ENCODE measurements at places on chromosomes 13 and 19.

- no peak for DNase-seq
Measured at GRCh38 chr13:43054803-43055802, 31.7 kb downstream of the DNAJC15 start.

- no peak for DNase-seq
Measured at GRCh38 chr13:73403355-73404120, 344.7 kb downstream of the KLF5 start.

DNA sequence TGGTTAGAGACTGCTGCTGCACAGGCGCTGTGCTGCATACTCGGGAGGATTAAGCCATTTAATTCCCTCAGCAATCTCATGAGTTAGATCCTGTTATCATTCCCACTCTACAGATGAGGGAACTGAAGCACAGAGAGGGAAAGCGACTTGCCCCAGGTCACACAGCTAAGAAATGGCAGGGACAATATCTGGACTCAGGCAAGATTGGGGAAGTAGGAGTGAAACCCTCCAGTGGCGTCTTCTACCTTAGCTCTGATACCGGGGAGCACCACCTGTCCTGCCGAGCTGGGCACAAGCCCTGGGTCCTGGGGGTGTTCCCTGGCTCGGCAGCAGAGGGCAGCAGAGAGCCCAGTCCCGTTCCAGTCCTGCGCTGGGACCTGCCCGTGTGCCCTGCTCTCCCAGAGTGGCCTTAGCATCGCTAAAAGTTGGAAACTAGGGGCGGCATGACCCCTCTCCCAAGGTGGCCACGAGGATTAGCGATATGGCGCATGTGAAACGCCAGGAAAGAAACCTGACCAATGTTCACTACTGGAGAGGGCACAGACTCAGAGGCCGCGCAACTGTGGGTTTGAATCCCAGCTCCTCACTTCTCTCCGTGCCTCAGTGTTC, 20.5 kb downstream of the CYTH2 start:
- DNase-seq = no peak

DNA sequence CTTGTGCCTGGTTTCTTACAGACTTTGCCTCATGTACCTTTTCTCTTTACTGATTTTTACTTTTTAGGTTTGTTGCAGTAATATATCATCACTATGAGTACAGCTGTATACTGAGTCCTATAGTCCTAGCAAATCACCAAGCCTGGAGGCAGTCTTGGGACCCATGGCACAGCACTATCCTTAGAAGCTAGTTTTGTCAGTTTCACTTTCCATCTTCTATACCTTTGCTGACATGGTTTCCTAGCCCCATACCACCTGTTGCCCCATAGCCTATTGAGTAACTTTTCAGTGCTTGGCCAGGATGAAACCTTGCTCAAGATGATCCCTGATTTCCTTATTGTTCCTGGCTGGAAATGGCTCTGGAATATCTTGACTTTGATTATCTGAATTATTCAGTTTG, 826.4 kb downstream of the GPC5 start:
- no peak for DNase-seq

- no peak for DNase-seq
Measured at GRCh38 chr13:104616990-104617389, 1550.8 kb upstream of the SLC10A2 start.

GRCh38 chr13:113064534-113065405, 40.8 kb upstream of the F7 start:
- peak; percentile 75 for DNase-seq

GRCh38 chr13:114057166-114058050, 75.0 kb downstream of the RASA3 start:
- DNase-seq = no peak

GRCh38 chr13:94946039-94946438, 233.7 kb upstream of the SOX21 start:
- DNase-seq = no peak

DNA sequence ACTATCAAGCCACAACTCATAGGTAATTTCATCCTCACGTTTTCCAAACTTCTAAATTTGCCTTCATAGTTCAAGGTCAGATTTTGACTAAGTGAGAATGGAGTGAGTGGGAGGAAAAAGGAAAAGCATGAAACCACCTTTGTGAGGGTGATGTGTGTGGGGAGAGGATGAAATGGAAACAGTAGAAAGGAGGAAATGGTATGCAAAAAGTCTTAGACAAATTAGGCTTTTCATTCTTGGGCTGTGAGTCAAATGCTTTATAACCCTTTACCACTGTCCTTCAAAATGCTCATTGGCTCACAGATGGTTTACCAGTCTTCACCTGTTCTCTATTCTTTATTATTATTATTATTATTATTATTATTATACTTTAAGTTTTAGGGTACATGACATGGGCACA, 127.2 kb downstream of the RAP2A start:
- DNase-seq = no peak

GRCh38 chr13:26583662-26584061, 26.2 kb downstream of the WASF3 start:
- DNase-seq = no peak

DNA sequence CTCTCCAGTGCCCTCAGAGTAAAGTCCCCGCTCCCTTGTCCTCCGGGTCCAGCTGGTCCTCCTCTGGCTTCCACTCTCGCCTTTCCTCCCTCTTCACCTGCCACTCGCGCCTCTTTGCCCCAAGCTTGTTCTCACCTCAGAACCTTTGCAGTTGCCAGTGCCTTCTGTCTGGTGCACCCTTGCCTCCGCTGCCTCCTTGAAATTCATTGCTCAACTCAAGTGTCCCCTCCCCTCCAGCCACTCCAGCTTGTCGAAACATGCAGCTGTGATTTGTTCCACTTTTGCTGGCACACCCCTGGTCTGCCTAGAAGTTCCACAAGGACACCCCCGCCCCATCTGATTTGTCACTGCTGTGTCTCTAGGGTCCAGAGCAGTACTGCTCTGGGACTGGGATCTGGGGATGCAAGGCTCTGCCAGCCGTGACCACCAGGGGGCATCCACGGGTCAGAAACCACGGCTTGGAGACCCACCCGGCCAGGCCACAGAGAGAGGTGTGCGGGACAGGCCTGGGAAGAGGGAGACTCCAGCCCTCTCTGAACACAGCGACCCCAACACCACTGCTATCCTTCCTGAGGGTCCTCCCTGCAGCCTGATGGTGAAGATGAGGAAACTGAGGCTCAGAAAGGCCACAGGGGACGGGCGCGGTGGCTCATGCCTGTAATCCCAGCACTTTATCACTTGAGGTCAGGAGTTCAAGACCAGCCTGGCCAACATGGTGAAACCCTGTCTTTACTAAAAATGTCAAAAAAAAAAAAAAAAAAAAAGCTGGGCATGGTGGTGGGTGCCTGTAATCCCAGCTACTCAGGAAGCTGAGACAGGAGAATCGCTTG, 49.9 kb downstream of the AP1M1 start:
- DNase-seq = no peak

GRCh38 chr13:61406275-61406674, 9.4 kb downstream of the PCDH20 start:
- DNase-seq = peak; percentile 40

DNA sequence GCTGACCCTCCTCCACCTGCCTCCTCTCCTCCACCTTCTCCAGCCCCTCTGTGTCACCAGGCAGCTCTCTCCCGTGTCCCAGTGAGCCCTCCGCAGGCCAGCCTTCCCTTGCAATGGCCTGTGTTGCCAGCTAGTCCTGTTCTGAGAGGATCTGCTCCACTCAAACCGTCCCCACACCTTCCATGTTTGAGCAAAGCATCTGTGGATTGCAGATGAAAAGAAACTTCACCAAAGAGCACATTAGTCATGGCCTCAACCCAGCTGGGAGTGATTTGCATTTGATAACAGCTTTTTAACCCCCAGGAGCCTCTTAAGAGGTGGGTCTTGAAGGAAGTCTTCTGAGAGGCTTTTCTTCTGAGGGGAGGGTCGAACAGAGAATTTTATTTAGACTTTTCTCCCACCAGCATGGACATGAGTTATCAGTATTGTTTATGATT, 72.8 kb downstream of the COL4A2 start:
- no peak for DNase-seq

- peak; percentile 35 for DNase-seq
Measured at GRCh38 chr13:92463134-92463533, 763.5 kb upstream of the GPC6 start.

GRCh38 chr19:4537953-4538600, 1.8 kb downstream of the LRG1 start:
- no peak for DNase-seq

DNA sequence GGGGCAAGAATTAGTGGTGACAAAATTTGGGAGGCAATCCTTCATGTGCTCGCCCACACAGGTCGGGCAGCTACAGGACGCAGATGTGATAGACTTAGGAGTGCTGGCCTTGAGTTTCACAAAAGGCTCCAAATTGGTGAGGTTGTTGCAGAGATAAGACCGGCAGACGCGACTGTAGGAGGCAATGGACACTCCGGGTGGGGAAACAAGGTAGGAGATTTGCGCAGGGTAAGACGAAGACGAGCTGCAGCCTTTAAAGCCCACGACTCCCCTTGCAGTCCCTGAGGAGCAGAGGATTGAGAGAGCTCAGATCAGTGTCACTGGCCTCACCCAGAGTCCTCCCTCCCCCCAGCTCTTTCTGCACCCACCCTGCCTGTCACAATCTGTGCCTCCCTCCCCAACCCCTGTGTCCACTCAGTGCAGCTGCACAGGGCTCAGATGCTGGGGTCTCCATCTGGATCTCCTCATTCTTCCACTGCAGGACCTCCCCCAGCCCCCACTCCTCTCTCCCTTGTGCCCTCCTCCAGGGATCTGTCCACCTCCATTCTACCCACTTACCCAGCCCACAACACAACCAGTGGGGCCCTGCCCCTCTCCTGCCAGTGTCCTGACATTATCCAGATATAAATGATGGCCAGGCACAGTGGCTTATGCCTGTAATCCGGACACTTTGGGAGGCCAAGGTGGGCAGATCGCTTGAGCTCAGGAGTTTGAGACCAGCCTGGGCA, 6.3 kb downstream of the LYPD4 start:
- DNase-seq = no peak

GRCh38 chr13:30638301-30638700, 20.6 kb downstream of the USPL1 start:
- no peak for DNase-seq

DNA sequence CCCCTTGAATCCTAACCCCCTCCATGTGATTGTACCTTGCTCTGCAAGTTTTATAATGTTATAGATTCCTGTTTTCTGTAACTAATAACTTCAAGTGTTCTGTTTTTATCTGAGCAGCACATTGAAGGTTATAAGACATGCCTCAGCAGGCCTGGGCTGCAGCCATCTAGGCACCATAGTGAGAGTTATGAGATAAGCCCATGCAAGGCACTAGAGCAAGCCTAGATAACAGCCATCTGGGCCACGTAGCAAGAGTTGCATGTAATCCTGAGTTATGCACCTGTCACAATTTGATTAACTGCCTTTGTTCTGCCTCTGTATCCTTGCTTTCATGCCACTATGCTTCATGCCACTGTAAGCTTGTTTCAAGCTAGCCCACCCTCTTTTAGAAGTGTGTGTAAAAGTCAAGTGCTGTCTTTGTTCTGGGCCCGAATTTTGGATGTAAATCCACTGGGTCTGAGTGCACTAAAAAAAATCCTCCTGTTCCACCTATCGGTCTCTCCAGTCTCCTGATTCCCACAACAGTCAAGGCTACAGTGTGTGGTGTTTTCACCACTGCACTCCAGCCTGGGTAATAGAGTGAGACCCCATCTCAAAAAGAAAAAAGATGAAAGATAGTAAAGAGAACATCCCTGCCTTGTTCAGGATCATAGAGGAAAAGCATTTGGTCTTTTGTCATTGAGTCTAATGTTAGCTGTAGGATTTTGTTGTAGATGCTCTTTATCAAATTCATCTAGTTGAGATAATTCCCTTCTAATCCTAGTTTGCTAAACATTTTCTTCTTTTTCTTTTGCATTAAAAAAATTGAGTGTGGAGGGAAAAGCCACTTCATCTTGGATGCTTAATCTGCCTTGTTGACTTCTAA, 16.0 kb upstream of the KBTBD6 start:
- no peak for DNase-seq

- DNase-seq = no peak
Measured at GRCh38 chr13:98626298-98626935, 49.5 kb upstream of the STK24 start.

- DNase-seq = no peak
Measured at GRCh38 chr13:112095354-112095753, 28.4 kb downstream of the SOX1 start.

DNA sequence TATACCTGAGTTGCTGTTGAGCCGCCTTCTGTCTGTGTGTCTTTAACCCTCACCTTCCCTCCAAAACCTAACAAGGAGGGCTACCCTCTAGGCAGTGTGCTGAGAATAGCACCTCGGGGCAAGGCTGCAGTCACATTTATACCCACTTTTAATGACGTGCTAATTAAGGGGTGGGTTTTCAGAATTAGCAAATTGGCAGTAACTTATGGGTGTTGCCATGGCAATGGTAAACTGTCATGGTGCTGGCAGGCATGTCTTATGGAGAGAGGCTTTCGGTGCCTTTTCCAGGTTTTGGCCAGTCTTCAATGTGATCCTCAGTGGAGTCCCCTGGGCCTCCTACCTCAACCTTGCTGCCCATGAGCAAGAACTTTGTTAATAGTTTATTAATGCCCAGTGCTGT, 1.2 kb upstream of the PNMA8A start:
- DNase-seq = no peak

All from NCI-H187 treated with DMSO at 0.1 percent for 48 hours (cell line).